Stimulated activated CD8-positive, alpha-beta memory T cell treated with anti-CD3 and anti-CD28 coated beads, Interleukin-7, amount 100 ng/mL, for 1 hour (primary cell): ENCODE measurements at places on chromosomes 1 and 21.
A peak's percentile ranks its signal among the peaks of the same experiment; 100 is the strongest.

DNA sequence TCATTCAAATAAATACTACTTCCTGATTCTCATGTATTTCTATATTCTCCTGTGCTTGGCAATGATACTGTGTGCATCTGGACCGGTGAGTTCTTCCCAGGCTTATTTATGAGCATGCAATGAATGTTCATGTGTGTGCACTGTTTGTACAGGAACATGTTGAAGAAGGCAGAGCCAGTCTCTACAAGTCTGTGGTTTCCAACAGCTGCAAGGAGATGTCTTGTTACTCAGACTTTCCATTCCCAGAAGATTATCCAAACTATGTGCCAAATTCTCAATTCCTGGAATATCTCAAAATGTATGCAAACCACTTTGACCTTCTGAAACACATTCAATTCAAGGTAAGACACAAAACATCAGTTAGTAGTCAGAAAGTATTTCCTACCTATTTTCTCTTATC is 19.1 kb downstream of the FMO1 start:
- DNase-seq, result no peak

DNA sequence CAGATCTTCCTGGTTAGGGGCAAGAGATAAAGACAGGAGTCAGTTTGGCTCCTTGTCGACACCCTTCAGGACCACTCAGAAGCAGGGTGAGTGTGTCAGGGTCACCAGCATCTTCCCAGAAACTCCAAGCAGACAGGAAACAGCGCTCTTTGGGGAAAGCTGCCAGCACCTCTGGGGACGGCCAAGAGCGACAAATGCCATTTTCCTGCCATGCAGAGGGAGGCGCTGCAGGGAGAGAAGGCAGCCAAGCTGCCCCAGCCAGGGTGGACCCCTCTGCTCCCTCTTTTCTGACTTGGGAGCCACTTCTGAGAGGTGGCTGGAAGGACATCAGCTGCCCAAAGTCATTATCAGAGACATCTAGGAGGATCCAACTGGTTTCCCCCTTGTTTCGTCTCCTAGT is 29.0 kb downstream of the SIM2 start:
- DNase-seq, result no peak

DNA sequence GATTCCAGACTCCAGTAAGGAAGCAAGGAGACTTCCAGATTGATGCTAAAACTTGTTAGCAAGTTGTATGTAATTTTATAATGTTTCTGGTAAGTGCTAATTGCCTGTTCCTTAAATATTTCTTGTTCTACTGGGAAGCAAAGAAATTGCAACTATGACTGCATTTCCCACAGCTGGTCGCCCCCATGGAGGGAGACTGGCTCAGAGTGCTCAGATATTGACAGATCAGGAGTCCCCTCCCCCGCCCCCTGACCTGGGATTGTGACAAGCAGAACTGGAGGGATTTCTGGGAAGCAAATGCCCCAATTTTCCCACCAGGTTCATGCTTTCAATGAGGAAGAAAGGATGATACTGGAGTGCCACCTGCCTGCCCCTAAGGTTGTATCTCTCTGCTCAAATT is 82.2 kb upstream of the HMGB4 start:
- DNase-seq, result no peak

DNA sequence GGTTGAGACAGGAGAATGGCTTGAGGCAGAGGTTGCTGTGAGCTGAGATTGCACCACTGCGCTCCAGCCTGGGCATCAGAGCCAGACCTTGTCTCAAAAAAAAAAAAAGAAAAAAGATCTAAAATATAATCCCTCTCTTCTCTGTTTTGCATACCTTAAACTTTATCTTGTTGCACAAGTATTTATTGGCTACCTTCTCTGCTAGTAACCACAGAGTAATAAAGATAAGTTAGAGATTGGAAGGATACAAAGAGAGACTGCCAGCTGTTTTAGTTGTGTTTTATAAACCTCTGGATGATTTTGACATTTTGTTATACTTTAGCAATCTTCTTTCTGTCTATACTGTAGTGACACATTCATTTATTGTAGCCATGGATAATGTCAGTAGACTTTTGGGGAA is 27.7 kb downstream of the AGO3 start:
- DNase-seq, result no peak

- DNase-seq, result no peak
Observed at GRCh38 chr1:26752519-26752918, 35.2 kb upstream of the PIGV start.

DNA sequence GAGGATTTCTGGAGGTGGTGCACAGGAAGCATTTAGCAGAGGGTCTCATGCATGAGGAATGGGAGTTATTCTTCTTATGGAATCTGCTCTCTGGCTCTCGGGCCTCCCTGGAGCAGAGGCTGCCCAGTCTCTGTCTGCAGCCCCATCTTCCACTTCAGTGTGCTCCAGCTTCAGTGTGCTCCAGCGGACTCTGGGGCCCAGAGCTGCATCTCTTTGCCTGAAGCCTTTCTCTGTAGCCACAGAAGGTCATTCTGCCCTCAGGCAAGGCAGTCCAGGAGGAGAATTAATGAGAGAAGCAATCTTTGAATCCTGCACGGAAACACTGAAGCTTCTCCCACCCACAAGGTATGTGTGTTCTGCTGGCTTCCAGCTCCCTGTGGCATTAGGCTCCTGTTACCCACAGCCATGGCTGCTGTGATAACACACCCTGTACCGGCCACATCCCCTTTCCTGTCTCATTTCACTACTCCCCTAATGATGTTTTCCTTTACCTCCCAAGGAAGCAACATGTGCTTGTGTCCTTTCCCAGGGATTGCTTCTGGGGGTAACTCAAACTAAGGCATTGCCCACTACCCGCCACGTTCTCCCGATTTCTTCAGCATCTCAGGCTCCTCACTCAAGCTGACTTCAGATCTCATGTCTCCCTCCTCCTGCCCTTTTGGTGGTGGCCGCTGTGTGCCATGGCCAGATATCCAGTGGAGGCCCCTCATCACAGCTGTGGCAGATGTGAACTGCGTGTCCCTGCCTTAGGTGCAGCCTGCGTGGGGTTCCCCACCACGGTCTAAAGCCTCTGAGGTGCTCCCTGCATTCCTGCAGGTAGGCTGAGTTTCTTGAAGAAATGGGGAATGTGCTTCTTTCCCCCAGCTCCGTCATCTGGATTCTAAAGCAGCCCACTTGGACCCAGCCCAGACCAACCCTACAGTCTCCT is 181.2 kb upstream of the GALNT2 start:
- DNase-seq, result no peak

DNA sequence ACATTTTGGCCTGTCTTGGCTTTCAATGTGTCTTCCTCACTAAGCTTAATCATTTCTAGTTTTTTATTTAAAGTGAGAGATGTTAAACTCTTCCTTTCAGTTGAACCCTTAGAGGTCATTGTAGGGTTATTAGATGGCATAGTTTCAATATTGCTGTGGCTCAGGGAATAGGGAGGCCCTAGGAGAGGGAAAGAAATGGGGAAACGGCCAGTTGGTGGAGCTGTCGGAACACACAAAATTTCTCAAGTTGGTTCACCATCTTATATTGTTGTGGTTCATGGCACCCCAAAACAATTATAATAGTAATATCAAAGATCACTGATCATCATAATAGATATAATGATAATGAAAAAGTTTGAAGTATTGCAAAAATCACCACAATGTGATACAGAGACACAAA is 31.4 kb upstream of the KAZN start:
- DNase-seq, result no peak

DNA sequence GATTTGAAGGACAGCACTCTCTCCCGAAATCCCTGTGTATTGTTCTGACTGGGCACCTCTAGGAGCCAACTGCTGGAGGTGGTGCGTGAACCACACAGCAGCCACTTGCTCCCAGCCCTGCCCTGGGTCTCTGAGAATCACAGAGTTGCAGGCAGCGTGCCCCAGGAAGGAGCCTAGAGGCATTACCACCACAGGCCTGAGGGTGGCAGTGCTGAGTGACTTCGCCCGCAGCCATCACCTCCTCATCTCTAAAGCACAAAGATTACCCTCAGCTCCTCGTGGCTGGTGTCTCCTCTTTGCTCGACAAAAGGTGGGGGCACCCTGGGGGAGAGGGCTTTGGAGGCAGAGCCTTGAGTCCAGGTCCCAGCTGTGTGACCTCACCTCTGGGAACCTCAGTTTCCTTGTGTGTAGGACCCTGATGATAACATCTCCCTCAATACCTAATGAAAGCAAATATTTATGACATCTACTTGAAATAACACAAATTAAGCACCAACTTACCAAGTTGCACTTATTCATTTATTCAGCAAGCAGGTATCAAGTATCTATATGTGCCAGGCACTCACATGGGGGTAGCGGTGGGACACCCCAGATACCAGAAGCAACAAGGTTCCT is 86.3 kb downstream of the VWA5B1 start:
- DNase-seq, result peak; percentile 14

GRCh38 chr1:65703853-65704252 is 88.8 kb upstream of the PDE4B start:
- DNase-seq, result no peak

GRCh38 chr1:25916460-25916859 is 10.2 kb upstream of the STMN1 start:
- no peak for DNase-seq

DNA sequence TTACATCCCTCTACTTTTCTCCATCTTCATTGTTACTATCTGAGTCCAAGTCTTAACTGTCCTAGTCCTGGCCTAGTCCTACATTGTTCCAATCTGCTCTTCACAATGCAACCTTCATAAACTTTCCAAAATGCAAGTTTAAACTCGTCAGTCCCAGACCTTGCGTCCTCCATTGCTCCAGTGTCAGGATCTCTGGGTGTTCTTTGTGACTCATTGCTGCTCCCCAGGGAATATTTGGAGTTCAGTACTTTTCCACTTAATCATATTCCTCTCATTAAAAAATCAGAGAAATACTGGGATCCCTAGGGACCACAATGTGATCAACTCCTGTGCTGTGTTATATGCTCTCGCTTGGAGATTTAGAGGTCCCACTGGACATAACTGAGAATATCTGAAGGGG is 18.0 kb upstream of the KPRP start:
- no peak for DNase-seq

- DNase-seq, result no peak
Observed at GRCh38 chr1:214532070-214532469, 19.3 kb downstream of the PTPN14 start.

DNA sequence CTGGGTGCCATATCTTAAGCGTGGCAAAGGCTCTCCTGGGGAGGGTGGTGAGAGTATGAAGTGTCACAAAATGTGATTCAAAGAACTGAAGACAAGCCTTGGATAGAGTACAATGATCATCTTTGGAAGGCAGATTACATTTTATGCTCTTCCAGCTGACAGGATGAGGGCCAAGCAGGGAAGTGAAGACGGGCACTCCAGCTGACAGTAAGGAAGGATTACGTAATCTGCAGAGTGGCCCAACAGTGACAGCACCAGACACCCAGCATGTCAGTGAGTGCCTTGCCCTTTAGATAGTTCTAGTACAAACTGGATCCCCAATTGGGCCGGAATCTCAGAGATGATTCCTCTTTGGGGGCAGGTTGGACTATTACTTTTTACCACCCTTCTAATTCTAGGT is 52.7 kb downstream of the UBE2T start:
- DNase-seq, result no peak

- DNase-seq, result no peak
Observed at GRCh38 chr1:175978926-175979325, 228.2 kb downstream of the COP1 start.

DNA sequence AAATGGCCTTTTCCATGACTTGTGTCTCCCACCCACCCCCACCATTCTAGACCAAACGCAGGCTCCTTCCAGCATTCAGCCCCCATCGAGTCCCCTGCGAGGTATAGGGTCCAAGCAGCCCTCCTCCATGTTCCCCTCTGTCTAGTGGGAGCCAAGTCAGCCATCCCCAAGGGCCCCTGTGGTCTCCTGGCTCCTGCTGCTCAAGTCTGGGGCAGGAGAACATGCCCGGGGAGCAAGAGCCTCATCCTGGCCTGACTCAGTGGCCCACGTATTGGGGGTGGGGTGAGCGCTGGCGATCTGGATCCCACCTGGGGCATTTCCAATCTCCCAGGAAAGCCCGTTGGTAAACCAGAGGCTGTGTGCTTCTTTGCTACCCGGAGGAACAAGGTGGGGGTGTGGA is 4.1 kb upstream of the PRDM16 start:
- DNase-seq, result no peak

DNA sequence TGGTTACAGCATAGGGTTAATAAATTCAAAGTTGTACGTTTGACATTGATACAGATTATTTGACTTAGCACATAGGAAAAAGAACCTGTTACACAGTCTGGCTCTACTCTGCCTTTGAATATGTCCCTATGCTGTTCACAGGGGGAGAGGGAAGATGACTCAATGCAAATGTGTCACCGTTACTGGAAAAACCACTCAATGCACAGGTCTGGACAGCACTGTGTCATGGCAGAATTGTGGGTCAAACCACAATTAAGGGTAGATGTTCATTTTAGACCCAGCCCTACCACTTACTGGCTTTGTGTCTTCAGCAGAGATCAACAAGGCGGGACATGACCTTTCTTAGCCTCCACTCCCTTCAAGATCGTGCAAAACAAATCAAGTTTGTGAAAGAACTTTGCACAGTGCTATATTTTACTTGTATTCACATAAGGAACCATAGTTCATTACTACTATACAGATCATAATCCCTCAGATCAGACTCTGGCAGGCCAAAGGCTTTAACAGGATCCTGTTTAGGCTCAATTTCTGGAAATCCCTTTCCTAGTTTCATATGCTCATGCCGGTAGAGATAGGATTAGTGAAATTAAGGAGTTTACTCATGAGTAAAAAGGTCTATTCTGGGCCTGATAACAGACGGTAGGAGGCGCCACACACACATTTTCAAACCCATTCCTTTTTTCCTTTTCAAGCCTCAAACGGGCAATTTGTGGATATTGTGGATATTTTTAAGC is 22.1 kb downstream of the EIF2D start:
- no peak for DNase-seq

- DNase-seq, result no peak
Observed at GRCh38 chr21:16457498-16457897, 727.7 kb downstream of the USP25 start.
